ENCODE measurements at places on chromosomes 7 and 10.

- no peak for DNase-seq
Observed at GRCh38 chr7:66167773-66168387, 37.3 kb upstream of the TPST1 start.

- no peak for DNase-seq
Observed at GRCh38 chr7:120259386-120259785, 13.6 kb upstream of the KCND2 start.

- no peak for DNase-seq
Observed at GRCh38 chr10:126930883-126931503, 25.8 kb downstream of the DOCK1 start.

- DNase-seq: no peak
Observed at GRCh38 chr7:131292141-131292905, 35.4 kb upstream of the MKLN1 start.

DNA sequence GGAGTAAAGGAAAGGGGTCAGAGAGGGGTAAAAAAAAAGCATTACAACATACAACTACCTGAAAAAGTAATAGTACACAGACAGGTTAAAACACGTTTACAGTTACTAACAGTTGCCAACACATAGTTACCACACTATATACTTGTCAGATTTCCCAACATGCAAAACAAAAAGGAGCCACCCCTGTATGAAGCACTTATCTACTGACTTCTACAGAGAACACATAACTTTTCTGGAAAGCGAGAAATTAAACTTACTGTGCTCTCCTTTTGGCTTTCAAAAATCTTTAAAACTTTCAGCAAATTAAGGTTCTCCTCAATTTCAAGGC is 2.1 kb downstream of the ABI1 start:
- DNase-seq: no peak

- no peak for DNase-seq
Observed at GRCh38 chr7:80611779-80612178, 26.7 kb upstream of the CD36 start.

GRCh38 chr7:27184337-27185012 is 557 bp downstream of the HOXA11 start:
- peak; percentile 75 for DNase-seq

DNA sequence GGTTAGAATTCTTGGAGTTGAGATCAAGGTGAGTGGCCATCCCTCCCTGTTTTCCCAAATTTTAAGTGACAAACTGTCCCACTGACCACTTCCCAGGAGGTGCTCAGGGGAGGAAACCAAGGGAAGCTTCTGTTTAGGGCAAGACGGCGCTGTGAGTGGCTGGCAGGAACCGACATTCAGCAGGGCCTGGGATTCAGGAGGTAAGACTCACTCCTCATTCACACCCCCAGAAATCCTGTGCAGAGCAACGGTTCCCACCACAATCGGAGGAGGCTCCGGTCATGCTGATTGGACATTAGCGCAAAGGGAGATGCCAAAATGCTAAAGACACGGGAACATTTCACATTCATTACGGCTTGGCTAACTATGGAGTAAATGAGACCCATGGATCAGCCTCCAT is 200.9 kb downstream of the GRID1 start:
- no peak for DNase-seq

- DNase-seq: no peak
Observed at GRCh38 chr10:25959540-25960232, 25.7 kb downstream of the MYO3A start.

DNA sequence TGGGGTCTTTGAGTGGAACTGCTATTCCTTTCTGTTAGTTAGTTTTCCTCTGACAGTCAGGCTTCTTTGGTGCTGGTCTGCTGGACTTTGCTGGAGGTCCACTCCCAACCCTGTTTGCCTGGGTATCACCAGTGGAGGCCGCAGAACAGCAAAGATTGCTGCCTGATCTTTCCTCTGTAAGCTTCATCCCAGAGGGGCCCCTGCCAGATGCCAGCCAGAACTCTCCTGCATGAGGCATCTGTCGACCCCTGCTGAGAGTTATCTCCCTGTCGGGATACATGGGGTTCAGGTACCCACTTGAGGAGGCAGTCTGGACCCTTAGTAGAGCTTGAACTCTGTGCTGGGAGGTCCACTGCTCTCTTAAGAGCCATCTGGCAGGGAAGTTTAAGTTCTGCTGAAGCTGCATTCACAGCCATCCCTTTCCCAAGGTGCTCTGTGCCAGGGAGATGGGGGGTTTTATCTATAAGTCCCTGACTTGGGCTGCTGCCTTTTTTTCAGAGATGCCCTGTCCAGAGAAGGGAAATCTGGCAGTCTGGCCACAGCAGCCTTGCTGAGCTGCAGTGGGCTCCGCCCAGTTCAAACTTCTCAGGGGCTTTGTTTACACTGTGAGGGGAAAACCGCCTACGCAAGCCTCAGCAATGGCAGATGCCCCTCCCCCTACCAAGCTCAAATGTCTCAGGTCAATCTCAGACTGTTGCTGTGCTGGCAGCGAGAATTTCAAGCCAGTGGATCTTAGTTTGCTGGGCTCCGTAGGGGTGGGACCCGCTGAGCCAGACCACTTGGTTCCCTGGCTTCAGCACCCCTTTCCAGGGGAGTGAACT is 89.7 kb upstream of the CDK6 start:
- DNase-seq: peak; percentile 20

- DNase-seq: no peak
Observed at GRCh38 chr10:29950391-29950790, 109.0 kb downstream of the JCAD start.

DNA sequence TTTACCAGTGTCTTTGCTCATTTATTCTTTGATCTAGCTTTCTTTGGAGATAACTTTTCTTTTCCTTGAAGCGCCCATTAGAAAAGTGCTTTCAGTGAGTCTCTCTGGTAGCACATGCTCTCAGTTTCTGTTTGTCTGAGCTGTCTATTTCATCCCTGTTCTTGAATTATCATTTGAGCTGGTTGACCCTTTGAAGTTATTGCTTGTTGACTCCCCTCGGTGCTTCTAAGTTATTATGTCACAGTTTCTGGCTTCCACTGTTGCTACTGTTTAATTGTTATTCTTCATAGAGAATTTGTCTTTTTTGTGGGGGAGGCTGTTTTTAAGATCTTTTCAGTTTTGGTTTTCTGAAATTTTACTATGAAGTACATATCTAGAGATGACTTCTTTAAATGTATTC is 11.4 kb upstream of the PRF1 start:
- no peak for DNase-seq

GRCh38 chr7:154652564-154652963 is 350.4 kb downstream of the PAXIP1 start:
- DNase-seq: no peak

DNA sequence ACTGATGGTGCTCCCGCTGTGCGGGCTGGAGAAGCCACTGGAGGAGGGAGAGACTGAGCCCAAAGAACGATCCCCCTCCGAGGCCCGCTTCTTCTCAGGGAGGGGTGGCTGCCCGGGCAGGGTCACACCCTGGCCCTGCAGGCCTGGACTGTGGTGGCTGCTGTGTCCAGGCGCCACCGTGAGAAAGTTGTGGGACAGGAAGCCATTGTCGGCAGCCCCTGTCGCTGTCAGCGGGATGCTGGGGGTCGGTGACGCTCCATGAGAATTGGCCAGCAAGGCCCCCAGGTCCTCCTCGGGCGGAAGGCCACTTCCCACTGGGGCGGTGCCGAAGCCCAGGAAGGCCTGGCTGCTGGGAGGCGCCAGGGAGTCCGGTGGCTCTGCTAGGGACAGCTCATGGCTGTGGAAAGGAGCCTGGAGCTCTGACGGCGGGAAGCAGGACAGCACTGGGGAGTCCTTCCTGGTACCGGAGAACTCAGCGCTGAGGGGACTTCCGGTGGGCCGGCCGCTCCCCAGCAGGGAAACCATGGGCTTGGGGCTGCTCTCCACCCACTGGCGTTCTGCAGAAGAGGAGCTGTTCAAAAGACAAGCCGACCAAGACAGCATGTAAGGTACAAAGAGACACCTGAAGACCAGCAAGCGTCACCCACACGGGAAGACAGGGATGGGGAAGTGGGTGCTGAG is 278.8 kb downstream of the TNS3 start:
- DNase-seq: no peak

DNA sequence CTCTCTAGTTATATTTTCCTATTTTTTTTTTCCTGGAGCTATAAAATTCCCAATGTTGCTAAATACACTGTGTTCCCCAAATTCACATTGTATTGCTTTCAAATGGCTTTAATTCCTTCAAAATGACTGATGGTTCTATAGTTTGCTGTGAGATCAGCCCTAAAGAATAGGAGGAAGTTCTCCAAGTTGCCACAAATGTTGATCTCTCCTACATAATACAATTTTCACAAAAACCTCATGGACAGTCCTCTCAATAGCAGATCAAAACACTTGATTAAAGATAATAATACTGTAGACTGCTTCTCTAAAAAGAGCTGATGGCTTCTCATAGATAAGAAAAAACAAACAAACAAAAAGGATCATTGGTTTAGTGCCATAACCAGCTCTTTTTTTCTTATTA is 97.8 kb upstream of the CAV2 start:
- DNase-seq: no peak

GRCh38 chr10:93815304-93816096 is 57.8 kb downstream of the LGI1 start:
- peak; percentile 34 for DNase-seq

GRCh38 chr10:35423505-35424306 is 87.4 kb downstream of the CCNY start:
- DNase-seq: no peak
